Activated T-helper 1 cell treated with anti-CD3 and anti-CD28 coated beads, Interleukin-12 subunit alpha, Interleukin-12 subunit beta, Interleukin-2, Interleukin-4 antibody, amounts not matched to agents 30 ng/mL and 10 ng/mL and 1 ng/mL, durations not matched to agents 14 hours and 24 hours and 36 hours (primary cell): ENCODE measurements at places on chromosomes 2 and 18.

DNA sequence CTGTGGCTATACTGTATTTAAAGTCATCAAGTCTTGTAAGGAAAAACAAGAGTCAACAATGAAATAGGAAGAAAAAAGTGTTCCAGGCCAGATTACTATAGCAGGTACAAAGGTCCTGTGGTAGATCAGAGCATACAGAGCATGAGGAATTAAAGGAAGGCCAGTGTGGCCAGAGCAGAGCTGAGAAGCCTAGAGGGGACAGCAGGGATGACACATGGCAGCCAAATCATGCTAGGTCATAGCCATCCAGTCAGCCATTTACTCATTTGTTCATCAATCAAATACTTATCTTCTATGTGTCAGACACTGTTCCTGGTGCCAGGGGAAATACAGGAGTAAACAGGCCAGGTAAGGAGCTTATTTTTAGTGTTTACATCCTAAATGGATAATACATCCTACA lies 24.3 kb downstream of the ADD2 start:
- no peak for DNase-seq

- DNase-seq = no peak
These were observed 451.5 kb downstream of the EPHA4 start for GRCh38 chr2:221120643-221121042.

GRCh38 chr2:138922973-138923563 lies 142.9 kb upstream of the NXPH2 start:
- no peak for DNase-seq

- DNase-seq = no peak
These were observed 45.9 kb downstream of the IL1R2 start for GRCh38 chr2:102037681-102038080.

GRCh38 chr2:54164106-54164505 lies 48.7 kb downstream of the ACYP2 start:
- DNase-seq = no peak

DNA sequence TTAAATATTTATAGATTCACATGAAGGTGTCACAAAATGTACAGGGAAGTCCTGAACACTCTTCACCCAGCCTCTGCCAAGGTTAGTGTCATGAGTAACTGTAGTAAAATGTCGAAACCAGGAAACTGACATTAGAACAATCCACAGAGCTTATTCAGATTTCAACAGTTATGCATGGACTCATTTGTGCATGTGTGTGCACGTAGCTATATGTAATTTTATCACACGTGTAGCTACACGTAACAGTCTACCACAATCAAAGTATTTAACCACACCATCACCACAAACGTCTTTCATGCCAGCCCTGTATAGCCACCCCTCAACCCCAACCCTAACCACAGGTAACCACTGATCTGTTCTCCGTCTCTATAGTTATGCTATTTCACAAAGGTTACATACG lies 211.7 kb upstream of the REV1 start:
- DNase-seq = no peak

GRCh38 chr2:106339609-106340008 lies 128.6 kb downstream of the RGPD3 start:
- no peak for DNase-seq

DNA sequence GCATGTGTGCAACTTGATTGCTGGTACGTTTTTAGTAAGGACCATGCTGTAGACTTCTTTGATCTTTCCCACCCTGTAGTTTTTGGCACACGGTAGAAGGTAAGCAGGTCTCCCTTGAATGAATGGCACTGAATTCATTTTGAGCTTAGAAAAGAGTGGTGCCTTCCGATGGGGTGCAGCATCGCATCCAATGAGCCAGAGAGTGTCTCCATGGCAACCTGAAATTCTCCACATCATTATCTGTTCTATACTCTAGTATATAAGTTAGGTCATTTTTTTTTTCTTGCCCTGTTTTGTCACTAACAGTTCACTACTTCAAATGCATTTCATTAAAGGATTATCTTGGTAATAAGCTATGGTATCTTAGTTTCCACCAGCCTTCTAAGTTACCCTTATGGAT lies 81.2 kb upstream of the REV1 start:
- DNase-seq = no peak

DNA sequence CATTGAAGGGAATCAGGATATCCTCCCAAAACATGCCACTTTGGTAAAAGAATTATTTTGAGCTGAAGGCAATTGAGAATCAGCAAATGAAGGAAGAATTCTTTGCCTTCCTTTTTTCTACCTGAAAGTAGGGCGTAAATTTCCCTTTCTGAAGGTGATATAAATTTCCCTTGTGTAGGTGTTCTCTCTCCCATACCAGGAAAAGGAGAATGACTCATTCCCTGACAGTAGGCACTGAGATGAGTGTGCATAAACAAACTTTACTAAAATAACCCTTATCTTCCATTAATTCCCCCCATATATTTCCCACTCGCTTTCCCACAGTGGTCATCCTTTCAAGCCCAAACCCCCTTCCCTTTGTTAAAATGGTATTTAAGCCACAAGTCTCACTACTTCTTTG lies 1339.0 kb downstream of the LRP1B start:
- no peak for DNase-seq

GRCh38 chr2:150007815-150008430 lies 420.3 kb upstream of the MMADHC start:
- no peak for DNase-seq

GRCh38 chr18:25187521-25188192 lies 164.3 kb downstream of the ZNF521 start:
- no peak for DNase-seq

DNA sequence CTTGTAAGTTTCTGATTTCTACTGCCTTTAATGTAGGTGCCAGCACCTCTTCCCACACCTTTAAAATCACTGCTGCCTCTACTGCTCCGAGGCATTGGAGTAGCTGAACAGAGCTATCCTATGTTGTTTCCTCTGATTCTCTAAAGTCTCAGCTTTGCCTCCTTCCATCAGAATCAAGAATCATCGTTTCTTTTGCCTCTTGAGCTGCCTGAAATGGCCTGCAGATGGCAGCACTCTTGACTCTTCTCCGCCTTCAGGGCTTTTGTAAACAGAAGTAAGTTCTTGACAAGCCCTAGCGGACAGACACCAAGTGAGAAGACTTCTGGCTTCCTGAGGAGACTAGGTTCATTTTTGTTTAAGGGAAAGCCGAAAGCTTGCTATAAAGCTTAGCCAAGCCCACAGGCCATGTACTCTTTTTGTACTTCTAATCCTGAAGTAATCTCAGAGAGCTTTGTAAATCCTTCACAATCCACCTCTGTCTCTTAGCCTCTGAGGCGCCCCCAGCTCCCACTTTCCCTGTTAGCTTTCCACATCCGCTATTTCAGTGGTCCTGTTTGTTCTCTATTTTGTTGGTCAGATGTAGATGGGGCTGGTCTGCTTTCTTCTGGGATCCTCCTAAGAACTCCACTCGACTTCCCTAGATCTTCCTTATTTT lies 48.4 kb downstream of the GTF3C3 start:
- peak; percentile 54 for DNase-seq

- DNase-seq = no peak
These were observed 15.8 kb upstream of the RTTN start for GRCh38 chr18:70221156-70221914.

DNA sequence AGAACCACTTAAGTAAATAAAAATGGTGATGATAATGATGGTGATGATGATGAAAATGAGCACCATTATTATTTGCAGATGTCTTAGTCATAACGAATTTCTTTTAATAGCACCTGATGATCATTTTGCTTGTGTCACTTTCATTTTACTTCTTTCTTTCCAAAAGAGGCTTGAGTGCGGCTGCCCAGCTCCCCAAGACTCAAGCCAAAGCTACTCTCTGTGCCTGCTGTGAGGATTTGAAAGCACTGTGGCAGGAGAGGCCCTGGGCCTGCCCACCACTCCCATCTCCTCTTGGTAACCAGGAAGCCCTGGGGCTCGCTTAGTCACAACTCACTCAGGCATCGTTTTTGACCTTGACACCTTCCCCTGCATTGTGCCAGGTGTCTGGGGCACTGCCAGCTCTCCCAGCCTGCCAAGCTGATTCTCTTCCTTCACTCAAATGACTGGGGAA lies 41.2 kb downstream of the RPL37A start:
- no peak for DNase-seq

GRCh38 chr2:98175811-98176210 lies 88.8 kb downstream of the VWA3B start:
- DNase-seq = no peak

- no peak for DNase-seq
These were observed 3.3 kb downstream of the RMDN2 start for GRCh38 chr2:37928377-37928776.

DNA sequence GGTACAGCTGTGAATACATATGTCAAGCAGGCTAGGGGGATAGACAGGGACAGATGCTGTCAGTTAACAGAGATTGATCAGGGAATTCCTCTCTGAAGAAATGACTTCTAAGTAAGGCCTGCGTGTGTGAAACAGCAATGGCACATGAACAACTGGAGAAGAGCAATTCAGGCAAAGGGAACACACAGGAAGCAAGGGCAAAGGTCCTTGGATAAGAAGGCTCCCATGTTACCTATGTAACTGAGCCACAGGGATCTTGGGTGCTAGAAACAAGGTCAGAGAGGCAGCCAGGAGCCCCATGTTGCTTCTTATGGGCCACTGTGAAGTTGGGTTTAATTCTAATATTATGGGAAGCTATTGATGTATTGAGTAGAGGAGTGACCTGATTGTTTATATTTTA lies 373.7 kb upstream of the ACVR2A start:
- DNase-seq = no peak

GRCh38 chr2:78068808-78069207 lies 546.6 kb upstream of the LRRTM4 start:
- no peak for DNase-seq

GRCh38 chr2:197165020-197165419 lies 145.6 kb downstream of the ANKRD44 start:
- no peak for DNase-seq

GRCh38 chr2:211881449-211881848 lies 657.2 kb downstream of the ERBB4 start:
- no peak for DNase-seq

GRCh38 chr2:102172745-102173144 lies 14.1 kb upstream of the IL1RL2 start:
- DNase-seq = no peak

DNA sequence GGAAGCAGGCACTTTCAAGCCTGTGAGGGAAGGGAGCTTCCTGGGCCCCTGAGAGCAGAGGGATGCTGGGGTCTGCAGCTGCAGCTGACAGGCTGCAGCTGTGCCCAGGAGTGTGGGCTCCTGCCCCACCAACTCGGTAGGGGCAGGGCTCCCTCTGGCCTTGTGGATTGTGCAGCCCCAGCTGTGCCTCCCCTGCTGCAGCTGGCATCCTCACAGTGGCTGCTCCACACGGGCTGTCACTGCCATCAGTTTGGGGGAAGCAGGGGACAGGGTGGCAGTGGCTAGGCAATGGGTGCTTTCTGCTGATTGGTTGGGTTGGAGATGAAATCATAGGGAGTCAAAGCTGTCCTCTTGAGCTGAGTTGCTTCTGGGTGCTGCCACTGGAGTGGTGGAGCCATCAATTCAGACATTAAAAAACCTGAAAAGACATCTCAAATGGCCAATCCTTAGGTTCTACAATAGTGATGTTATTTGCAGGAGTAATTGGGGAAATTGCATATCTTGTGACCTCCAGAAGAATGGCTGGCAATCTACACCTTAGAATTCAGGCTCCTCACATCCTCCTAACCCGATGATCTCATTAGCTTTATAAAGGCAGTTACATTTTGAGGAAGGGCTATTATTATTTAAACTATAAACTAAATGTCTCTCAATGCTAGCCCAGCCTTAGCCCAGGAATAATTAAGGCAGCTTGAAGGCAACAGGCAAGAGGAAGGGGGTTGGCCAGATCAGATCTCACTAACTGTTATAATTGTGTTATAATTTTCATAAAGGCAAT lies 41.3 kb downstream of the FAM171B start:
- DNase-seq = no peak

DNA sequence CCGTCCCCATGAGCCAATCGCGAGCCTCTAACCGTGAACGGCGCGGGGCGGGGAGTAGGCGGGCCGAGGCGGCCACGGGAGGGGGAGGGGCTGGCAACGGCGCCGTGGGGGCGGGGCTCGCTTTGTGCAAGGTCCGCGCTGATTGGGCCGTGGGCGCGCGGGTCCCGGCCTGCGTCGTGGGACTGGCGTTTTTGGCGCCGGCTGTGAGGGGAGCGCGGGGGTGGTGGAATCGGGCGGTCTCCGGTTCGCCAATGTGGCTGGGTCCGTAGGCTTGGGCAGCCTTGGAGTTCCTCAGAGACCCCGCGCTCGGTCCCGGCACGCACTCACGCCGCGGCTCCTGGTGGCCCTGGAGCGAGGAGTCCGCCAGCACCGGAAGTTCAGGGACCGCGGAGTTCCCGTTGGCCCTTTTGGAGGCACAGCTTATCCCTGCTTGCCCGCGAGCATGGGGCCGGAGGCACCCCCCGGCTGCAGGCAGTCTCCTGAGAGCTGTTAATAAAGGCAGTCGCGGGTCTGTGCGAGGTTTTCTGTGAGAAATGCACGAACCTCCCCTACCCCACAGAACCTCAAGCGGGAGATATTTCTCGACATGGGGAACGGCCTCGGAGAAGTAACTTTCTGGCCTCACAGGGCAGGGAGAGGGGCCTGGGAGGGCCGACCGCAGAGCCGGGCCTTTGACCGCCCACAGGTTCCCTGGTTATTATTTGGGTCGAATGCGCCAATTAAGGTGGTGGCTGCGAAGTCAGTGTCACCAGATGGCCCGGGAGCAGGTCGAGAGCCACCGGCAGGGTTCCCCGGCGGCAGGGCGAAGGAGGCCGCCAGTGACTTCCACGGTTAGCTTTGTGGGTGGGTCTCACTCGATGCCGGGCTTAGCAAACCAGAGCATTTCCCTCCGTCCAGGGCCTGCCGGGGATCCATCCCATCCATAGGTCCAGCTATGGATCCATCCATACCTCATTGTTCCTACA lies 574 bp upstream of the NCL start:
- peak; percentile 95 for DNase-seq

GRCh38 chr18:12747530-12748315 lies 44.9 kb downstream of the PSMG2 start:
- DNase-seq = no peak

- DNase-seq = no peak
These were observed 6.3 kb downstream of the PDCD1 start for GRCh38 chr2:241852116-241852980.

DNA sequence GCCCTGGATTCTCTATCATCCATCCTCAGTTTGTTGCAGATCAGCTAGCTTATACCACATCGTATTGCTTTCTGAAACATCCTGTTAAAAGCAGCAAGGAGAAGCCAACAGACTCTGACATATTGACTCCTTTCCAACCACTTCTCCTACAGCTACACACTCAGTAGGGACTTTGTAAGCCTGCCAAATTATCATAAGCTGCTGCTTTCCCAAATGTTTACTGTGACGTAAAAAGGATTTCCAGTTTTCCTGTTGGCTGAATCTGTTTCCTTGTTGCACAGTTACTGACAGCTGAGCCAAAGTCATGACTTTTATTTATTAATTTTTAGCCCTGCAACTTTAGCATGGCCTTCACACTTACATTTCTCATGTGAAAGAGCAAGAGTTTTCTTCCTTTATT lies 294.3 kb downstream of the KCNJ3 start:
- no peak for DNase-seq
